ENCODE measurements at places on chromosomes 4 and X. TPM values are rescaled to one million over a fixed set of nuclear protein-coding genes. Genes with fewer than 3 reads are reported as not detected.

DNA sequence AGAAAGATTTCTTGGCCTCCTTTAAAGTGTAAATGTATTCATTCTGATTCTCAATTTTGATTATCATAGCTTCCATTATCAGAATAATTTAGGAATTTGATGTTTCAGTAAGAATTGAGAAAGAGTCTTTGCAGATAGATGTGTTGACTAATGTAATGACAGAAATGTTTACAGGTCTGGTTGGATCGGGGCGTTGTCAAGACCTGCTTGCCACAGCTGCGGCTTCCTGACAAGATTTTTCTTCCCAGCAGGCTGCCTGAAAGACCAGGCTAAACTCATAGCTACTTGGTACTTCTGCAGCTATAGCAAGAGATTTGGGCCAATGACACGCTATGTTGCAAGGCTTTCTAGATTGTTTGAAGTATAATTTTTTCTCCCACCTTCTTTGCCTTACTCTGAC is 91.5 kb upstream of the ANKRD50 start:
- no peak overlapping the region for H3K27ac ChIP-seq
- no peak overlapping the region for H3K4me3 ChIP-seq
- H3K36me3 ChIP-seq: no peaks in the 10 kb centered on the region
- H3K4me1 ChIP-seq: no peaks in the 10 kb centered on the region
- no peak for DNase-seq

DNA sequence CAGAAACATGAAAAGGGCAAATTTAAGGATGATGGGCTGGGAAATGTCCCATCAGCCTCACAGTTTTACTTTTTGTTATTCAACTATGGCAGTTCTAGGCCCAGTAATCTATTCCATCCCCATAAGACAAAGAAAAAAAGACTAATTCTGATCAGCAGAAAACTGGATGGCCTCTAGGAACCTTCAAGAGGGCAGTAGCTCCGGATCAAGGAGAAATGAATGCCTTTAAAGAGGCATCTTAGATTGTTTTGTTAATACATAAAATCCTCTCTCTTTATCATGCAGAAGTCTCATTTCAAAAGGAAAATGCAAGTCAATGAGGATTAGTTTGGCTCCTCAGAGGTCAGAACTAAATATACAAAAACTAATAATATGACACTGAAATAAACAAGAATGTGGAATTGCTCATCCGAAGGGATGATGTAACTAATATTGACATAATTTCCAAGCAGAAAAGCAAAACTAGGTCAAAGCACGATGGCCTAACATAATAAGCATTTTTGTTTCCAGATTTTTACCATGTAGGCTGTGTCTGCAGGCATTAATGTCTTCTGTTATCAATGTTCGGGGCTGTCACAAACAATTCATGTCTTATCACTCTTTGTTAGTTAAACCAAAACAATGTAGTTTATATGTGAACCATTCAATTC is 8.8 kb downstream of the MID1 start:
- no peaks in the 10 kb centered on the region for H3K27me3 ChIP-seq
- no peak overlapping the region for H3K4me3 ChIP-seq
- DNase-seq: no peak

DNA sequence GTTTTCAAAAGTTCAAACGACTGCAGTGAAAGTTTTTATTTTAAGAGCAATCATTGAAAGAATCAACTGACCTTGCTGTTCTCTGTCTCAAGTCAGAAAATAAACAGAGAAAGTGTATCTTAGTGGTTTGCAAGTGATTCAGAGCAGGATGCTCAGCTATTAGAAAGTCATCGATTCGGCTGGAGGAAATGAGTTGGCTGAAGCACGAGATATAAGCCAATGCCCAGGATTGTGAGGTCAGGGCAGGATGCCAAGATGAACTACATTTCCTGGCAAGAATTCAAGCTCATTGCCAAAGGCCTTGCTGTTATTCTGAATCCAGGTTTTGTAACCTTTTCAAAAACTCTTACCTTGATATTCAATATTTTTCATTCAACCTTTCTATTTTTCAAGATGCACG is 541.4 kb upstream of the BOD1L1 start:
- no peaks in the 10 kb centered on the region for H3K36me3 ChIP-seq
- H3K27ac ChIP-seq: peak overlapping the region; percentile 83
- no peaks in the 10 kb centered on the region for H3K27me3 ChIP-seq
- peak; percentile 74 for DNase-seq
- peaks cover 27% of the 10 kb centered on the region for H3K4me1 ChIP-seq

DNA sequence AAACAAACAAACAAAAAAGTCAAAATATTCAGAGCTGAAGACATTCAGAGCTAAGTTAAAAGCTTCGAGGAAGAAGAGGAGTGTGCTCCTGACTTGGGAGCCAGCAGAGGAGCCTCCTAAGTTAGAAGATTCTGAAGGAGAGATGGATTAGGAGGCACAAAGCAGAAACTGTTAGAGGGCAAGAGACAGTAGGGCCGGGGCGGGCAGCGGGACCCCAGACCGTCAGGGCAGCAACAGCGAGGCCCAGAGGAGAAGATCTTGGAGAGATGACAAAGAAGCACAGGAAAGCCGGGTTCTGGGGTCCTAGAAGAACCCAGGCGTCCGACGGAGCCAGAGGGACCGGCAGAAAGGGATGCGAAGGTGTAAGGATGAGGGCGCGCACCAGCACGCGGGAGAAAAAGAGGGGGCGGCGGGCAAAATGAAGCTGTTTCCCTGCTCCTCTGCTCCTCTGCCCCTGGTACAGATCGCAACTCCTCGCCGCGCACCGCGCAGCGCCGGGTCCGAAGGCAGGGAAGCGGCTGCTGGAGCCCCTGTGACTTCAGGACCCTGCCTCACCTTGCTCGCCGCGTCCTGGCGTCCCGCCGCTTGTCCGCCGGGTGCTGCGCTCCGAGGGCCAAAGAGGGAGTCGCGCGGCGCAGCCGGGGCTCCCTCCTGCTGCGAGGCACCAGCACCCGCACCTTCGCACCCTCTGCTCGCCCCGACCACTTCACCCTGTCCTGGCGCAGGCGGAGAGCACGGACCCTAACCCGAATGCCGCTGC is 477 bp downstream of the KLHL13 start:
- no peak for DNase-seq
- no peak overlapping the region for H3K27ac ChIP-seq
- peak overlapping the region; percentile 72 for H3K4me3 ChIP-seq
- H3K4me1 ChIP-seq: no peaks in the 10 kb centered on the region
- H3K27me3 ChIP-seq: peaks cover 2% of the 10 kb centered on the region

DNA sequence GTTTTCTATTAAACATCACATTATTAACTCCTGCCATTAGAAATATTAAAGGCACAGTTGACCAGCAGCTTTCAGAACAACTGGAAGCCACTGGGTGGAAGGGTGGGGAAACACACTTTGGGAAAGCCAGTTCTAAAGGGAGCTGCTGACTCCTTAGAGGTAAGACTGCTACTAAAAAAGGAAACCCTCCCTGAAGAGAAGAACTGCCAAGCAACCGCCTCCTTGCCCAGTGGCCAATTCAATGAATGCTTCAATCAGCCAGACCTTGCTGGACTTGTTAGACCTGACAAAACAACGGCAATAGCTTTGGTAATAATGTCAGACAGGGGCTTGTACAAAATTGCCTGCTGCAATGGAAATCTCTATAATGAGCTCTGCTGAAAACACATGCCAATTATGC is 15.6 kb downstream of the OPHN1 start:
- no peak overlapping the region for H3K27ac ChIP-seq
- DNase-seq: no peak
- no peak overlapping the region for H3K4me3 ChIP-seq
- peaks cover 5% of the 10 kb centered on the region for H3K4me1 ChIP-seq

Gene RBM46
- total RNA-seq: not detected

Gene VCX
- total RNA-seq: not detected

Gene CITED1
- total RNA-seq: not detected

Gene MID2
- total RNA-seq: 23.6 TPM

Gene CYSLTR1
- total RNA-seq: under 0.01 TPM
